ENCODE measurements at places on chromosomes 3 and 15. TPM values are rescaled to one million over a fixed set of nuclear protein-coding genes. Genes with fewer than 3 reads are reported as not detected.

GABRA5 gene
- not detected for total RNA-seq

IL17RC gene
- 0.54 TPM for total RNA-seq

- H3K36me3 ChIP-seq: no peaks in the 10 kb centered on the region
- no peak overlapping the region for H3K4me3 ChIP-seq
- DNase-seq: no peak
- no peaks in the 10 kb centered on the region for H3K27me3 ChIP-seq
- H3K4me1 ChIP-seq: peaks cover 19% of the 10 kb centered on the region
Observed at GRCh38 chr3:45988804-45989203, 6.8 kb downstream of the FYCO1 start.

GRCh38 chr15:47388299-47388698 is 329.0 kb upstream of the SEMA6D start:
- no peaks in the 10 kb centered on the region for H3K36me3 ChIP-seq
- no peaks in the 10 kb centered on the region for H3K27me3 ChIP-seq
- no peak overlapping the region for H3K4me3 ChIP-seq
- no peak for DNase-seq

- no peak overlapping the region for H3K27ac ChIP-seq
- peaks cover 3% of the 10 kb centered on the region for H3K27me3 ChIP-seq
- DNase-seq: no peak
- H3K4me1 ChIP-seq: peaks cover 8% of the 10 kb centered on the region
- no peaks in the 10 kb centered on the region for H3K36me3 ChIP-seq
Observed at GRCh38 chr15:66936109-66936860, 129.1 kb upstream of the SMAD3 start.
